ENCODE measurements at places on chromosomes 13 and 19.

GRCh38 chr13:73082471-73082870 is 23.7 kb downstream of the KLF5 start:
- no peak for DNase-seq

DNA sequence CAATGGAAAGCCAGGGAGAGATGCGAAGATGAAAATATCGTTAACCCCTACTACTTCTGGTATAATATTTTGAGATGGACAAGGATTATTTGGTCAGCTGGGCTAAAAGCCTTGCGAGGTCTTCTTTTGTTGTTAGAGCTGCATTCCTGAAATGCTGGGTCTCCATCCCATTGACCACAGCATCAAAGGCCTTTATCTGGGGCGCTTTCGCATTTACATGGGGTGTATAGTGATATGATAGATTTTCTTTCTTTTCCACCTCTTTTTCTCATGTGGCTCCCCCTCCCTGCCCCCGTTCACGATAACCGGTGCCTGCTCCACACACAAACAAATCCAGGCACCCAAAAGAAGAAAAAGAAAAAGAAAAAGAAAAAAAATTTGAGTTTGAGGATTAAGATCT is 77.5 kb downstream of the ZNF536 start:
- DNase-seq = no peak

DNA sequence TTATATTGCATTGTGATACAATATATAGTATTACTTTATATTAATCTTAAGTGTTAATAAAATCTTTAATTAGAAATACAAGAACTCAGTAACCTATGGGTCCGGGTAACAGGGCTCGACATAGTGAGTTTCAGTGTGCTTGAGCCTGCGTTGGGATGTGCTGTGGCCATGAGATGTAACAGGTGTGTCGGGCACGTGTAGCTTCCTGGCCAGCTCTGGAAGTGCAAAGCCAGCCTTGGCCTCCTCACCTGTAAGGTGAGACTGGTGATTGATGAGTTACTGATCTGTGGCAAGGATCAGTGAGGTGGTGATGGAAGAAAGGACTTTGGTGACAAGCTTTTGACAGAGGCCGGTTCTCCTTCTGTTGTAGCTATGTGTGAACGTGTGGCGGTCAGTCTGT is 19.2 kb downstream of the ATP4B start:
- DNase-seq = no peak

GRCh38 chr13:50319635-50320255 is 304.5 kb downstream of the KCNRG start:
- no peak for DNase-seq

DNA sequence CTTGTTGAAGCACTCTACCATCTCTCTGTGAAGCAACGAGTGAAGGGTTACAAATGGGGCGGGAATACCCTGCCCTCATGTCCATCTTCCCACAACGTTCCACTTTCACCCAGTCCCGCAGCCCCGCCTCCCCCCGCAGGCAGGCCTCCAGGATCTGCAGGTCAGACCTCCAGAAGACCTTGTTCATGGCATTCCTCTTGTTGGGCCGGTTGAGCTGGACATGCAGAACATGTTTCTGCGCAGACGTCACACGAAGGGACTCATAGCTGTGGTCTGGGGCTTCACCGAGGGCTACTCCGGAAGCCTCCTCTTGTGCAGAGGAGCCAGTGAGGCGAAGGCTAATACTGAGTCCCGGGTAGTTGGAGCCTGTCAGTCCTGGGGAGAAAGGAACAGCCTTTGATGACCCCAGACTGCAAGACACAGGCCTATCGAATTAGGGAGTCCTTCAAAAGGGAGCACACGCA is 420 bp downstream of the ECH1 start:
- DNase-seq = no peak

GRCh38 chr19:6718741-6719539 is 1.5 kb downstream of the C3 start:
- DNase-seq = no peak

- no peak for DNase-seq
Measured at GRCh38 chr19:15402411-15403150, 16.2 kb downstream of the AKAP8L start.

DNA sequence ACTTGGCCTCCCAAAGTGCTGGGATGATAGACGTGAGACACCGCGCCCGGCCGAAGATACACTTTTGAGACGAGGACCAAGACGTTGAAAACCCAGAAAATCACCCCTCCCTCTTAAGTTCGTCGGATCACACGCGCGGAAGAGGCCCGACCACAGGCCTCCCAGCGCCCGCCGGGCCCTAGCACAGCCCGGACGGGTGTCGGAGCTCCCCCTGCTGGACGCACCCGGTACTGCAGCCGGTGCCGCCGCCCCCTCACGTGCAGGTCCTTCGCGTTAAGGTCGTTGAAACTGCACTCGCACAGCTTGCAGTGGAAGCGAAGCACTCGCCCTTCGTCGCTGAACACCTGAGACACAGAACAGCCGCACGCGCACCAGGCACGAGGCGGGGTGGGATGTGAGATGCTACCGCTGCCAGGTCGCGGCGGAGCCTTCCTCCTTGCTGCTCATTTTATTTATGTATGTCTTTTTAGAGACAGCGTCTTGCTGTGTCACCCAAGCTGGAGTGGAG is 35.7 kb upstream of the MATK start:
- DNase-seq = peak; percentile 71
